ENCODE measurements at places on chromosomes 3 and 15.

DNA sequence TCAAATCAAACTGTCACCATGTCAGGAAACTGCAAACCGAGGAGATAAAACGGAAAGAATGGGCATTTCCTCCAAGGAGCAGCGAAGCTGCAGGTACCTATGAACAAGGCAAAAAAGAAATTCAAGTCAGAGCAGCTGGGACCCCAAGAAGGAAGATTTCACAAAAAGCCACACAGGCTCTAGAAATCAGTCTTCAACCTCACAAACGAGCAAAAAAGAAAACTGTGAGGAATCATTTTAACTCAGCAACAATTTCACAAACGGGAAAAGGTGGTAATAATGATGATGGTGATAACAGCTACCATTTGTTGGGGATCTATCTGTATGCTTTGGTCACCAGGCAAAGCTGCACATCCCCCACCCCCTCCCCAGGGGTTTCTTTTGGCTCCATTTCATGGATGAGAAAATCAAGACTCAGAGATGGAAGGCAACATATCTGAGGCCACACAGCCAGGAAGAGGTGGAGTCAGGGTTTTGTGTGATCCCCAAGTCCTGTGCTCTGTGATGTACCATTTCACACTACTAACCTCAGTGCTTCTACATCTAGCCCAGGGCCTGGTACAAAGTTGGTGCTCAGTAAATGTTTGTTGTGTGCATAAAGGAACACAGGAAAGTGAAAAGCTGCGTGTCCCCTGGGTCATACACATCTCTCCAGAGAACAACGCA lies 109.9 kb downstream of the IQSEC1 start:
- DNase-seq, result no peak

DNA sequence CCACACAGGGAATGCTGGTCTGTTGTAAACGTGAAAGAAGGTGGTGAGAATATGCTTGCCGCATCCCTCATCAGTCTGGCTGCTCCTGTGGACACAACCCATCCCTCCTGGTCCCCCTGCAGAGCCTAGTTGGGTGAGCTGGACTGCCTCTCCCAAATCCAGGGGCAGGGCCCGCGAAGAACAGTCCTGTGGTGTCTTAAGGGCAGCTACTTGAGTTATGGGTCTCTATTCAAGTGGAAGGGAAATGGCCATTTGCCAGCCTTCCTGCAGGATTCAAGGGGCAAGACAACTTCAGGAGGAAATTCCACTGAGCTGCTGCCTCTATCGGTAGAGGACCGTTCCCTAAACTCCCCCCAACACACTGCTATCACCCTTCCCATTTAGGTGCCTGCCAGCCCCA lies 98.9 kb downstream of the IQSEC1 start:
- no peak for DNase-seq

- no peak for DNase-seq
Observed at GRCh38 chr3:125187599-125187910, 25.0 kb downstream of the SLC12A8 start.

DNA sequence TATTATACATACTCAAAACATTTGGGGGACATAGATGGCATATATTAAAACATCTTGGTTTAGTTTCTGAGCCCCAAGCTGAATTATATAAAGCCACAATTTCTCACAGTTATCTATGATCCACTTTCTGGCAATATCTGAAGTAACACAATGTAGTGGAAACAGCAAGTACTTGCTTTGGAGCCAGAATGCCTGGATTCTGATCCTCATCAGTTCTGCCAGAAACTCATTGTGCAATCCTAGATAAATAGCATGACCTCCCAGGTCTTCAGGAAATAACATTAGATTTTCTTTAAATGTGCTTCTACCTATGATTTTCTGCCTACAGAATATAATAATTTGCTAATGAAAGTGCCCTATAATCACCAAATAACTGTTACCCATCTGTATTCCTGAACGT lies 544.9 kb downstream of the NAALADL2 start:
- no peak for DNase-seq

DNA sequence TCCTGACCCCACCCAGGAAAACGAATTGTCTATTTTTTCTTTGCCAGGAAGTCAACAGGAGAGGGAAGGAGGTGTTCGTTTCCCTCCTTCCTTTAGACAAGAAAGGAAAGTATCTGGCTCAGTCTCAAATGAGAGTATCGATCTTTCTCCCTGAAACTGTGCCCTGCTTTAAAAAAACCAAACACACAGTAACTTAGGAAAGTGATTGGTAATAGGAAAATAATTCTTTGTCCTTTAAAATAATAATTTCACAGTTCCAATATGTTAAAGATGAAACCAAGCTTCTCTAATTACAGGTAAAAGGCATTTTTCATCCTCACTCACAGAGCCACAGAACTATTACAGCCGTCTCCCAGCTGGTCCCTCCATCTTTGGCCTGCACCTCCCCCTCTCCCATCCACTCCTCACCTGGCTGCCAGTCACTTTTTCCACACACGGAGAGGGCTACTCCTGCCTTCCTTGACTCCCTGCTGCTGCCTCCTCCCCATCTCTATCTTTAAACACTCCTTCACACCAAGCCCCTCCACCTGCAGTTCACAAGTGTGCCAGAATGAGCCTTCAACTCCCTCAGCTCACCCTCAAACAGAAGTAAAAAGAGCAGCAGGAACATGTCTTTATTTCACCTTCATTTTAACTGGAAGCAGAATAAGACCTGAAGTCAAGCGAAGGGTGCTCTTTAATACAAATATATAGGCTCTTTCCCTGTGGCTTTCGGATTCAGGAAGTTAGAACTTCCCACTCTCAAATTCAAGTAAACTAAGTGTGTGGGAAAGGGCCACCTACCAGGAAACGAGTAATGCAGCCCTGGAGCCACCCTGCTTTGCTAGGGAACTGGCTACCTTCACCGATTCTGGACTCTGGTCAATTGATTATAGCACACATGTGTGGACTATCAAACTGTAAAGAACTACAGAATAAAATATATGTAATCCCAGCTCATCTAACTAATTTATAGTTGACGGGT lies 116.4 kb downstream of the SENP2 start:
- peak; percentile 63 for DNase-seq

DNA sequence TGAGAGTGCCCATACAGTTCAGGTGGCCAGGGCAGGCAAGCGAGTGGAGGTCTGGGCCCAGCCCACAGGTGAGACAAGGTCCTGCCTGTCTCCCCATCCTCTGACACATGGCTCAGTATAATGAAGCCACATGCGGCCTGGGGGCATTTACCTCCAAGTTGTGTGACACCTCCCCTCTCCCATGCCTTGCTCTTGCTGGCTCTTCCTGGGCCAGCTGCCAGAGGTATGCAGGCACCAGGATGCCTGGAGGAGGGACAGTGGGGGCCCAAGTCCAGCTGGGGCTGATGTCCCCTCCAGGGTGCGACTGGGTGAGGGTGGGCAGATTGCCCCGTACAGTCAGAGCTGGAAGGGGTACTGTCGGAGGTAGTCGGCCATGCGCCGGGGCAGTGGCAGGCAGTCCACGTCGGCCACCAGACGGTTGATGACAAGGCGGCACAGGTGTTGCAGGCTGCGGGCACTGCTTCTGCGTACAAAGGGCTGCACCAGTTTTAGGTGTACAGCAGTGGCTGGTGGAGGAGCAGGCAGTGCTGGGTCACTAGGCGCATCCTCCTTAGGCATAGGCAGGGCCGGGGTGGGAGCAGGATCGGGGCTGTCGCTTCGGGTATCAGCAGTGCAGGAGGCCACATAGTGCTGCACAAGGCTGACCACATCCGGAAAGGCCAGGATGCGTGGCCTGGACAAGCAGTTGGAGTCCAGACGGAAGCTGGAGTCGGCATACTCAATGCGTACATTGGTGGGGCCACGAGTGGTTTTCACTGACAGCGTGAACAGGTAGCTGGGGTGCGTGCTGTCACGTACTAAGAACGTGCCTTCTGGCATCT lies 4.1 kb downstream of the CISH start:
- DNase-seq, result no peak

GRCh38 chr3:18111796-18112232 lies 313.3 kb downstream of the SATB1 start:
- peak; percentile 14 for DNase-seq

Data from inflammatory macrophage treated with lipopolysaccharide for 1 hour (primary cell).